AG09309 (cell line): ENCODE measurements at places on chromosomes 2 and 18.

DNA sequence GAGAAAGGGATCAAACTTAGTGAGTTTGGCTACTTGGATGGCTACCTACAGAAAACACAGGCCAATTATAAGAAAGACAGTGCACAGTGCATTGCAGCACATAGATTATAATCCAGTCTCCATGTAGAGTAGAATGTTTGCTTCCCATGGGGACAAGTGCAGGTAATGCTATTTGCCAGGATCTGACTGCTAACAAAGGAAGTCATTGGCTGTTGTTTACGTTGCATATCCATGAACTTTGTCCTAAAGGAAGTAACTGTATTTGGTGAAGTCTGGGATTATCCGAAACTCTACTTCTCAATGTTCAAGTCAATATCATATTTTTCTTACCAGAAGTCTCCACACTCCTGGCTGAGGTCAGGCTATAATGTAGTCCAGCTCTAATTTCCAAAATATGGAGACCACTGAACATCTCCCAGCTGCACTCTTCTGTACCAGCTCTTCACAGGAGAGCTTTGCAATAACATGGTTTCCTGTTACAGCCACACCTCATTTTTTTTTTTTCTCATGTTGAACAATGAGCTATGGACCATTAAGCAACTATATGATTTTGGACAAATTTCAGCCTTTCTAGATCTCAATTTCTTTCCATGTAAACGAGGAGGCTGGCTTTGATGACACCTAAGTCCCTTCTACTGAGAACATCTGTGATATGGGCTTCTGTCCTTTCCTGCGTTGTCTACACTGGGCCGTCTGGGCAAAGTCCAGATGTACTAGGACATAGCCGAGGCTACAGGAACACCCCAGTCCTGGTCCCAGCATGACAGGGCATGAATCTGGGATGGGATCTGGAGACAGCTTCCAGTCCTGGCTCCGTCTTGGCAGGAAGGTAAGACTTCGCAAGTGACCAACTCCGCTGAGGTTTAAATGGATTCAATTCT, 154.8 kb downstream of the LAMA1 start:
- no peak for DNase-seq

GRCh38 chr18:58135701-58136331, 91.8 kb downstream of the NEDD4L start:
- peak; percentile 24 for DNase-seq

DNA sequence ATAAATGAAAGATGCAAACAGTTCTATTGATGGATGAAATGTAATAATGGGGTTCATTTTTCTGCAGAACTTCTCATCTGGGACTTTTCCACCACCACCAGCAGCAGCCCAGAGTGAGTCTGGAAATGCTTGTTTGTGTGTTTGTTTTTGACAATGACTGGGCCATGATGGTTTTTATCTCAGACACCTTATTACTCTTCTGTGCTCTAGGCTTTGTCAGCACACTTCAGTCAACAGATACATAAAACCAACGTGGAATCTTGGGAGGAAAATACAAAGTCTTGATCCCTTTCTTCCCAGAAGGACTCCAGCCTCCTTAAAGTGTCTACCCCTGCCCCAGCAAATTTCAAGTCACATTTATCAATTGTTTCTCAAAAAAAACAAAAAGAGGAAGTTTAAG, 134.0 kb downstream of the MREG start:
- no peak for DNase-seq

GRCh38 chr2:23588106-23588505, 203.1 kb downstream of the KLHL29 start:
- DNase-seq, result no peak

GRCh38 chr2:169344736-169345485, 17.4 kb downstream of the LRP2 start:
- no peak for DNase-seq

DNA sequence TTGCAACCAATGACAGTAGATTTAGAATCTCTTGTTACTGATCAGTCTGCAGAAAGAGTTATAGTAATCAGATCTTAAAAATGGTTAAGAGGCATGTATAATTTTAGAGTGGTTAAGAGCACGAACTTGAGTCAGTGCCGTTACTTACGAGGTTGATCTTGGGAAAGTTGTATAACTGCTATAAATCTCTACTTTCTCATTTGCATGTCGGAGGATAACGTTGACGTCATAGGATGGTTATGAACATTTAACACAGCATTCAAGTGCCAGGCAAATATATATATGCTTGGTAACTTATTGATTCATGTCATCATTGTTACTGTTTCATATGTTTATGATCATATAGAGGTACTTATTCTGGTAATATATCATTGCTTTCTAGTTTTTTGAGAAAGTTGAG, 146.2 kb downstream of the ARHGAP28 start:
- DNase-seq, result no peak

DNA sequence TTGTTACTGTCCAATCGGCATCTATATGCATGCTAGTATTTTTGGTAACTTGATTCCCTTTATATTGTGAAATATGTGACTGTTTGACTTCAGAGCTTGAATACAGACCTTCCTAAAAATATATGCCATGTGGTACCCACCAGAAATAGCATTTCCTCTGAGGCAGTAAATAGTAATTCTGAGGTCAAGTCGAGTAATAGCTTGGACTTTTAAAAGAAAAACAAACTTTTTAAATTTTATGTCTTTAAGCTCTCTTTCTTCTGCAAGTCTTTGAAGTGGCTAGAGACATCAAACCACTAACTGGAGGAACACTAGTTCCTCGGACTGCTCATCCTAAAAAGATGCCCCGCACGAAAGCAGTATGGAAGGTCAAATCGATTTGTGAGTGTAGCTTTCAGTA, 396.8 kb upstream of the SLC14A2 start:
- DNase-seq, result no peak

DNA sequence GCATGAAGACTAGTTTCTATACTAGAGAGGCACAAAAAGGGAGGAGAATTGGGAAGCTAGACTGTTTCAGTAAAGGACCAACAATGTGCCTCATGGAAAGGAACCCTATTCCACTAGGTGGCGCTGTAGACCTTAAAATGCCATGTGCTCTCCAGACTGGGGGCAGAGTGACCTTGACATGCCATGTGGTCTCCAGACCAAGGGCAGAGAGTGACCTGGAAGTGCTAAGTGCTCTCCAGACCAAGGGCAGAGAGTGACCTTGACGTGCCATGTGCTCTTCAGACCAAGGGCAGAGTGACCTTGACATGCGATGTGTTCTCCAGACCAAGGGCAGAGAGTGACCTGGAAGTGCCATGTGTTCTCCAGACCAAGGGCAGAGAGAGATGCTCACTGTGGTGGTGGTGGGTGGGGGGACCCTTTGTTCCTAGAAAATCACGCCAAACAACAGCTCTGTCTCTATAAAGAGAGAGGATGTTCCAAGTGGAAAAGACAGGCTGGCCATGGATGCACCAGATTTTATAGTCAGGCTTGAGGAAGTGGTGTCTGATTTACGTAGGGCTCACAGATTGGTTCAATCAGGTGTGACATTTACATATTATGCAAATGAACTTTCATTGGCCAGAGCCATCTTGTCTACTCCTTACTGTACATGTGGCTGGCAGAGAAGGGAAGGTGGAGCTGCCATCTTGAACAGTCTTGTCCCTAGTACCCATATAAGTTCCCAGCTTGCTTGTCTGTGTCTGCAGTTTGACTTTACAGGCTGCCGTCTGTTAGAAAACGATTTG, 344.0 kb upstream of the DDX18 start:
- no peak for DNase-seq

- DNase-seq, result no peak
Measured at GRCh38 chr2:173734797-173735196, 230.4 kb downstream of the SP3 start.

DNA sequence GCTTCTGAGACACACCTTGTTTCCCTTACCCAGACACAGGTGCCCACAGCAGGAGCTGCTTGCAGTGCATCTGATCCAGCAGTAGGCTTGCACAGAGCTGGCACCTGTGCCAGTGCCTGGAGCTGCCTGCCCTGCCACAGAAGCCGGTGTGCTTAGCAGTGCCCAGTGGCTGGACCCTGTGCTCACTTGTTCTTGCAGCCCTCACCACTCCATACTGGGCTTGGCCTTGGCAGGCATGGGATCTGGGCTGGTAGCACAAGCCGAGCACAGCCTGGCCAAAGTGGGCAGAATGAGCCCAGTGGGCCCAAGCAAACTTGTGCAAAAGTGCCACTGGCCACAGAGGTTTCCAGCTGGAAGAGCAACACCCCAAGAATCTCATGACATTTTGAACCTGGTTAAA, 1950.4 kb downstream of the SUCLG1 start:
- DNase-seq, result no peak

DNA sequence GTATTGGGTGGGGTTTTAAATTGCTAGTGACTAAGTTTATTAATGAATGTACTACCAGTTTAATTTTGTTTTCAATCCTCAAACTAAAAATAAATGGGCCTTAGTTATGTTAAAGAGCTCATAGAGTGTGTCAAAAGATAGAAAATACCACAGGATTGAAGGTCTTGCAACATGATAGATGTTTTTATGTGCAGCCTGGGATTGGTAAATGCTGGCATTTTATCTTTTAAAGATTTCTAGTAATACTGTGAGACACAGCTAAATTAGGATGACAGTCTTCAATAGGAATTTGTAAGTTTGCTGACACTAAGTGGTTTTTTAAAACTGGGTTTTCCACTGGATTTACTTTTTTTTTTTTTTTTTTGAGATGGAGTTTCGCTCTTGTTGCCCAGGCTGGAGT, 122.3 kb downstream of the HAUS1 start:
- peak; percentile 81 for DNase-seq

- no peak for DNase-seq
Measured at GRCh38 chr2:96245609-96246390, 20.0 kb downstream of the TMEM127 start.

DNA sequence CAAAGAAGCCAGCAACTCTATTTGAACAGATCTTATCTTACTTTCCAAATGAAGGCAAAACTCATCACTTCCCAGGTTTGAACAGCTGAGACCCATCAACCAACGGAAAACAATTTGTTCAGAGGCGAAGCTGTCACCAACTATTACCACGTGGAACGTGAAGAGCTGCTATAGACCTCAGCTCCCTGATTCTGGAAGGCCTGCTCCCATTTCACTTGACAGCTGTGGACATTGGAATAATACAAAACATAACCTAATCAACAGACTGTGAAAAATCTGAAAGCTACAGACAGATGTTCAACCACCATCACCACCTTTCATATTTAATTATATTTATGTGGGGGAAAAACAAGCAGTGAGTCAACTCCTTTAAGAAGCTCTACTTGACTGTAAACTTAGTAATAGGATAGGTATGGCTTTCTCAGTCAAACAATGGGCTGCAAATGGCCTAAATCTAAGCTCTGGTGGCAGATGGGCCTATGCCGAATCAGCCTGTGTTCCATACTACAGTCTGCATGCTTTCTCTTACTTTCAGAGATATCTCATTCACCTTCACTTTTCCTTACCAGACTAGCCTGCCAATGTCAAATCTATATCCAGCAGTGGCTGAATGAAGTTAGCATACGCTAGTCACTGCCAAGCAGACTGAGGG, 896.4 kb downstream of the TDRD15 start:
- DNase-seq, result no peak

- DNase-seq, result no peak
Measured at GRCh38 chr2:98764499-98764898, 33.6 kb upstream of the MGAT4A start.

- no peak for DNase-seq
Measured at GRCh38 chr2:198659096-198659870, 798.5 kb downstream of the SATB2 start.

DNA sequence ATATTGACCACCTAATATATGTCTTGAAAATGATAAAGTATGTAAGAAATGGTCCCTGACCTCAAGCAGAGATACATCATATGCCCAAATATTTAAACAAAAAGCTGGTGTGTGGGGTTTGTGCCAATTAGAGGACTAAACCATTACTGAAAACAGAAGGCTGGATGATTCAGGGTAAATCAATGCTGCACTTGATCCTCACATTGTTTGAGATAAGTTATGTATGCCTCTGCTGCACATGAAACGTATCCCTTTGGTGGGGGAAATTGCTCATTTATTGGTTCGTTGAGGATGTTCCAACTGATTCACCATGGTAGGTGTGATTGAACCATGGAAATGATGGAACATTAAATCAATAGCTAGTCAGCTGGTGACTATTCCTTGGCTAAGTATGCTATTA, 24.7 kb upstream of the DARS1 start:
- DNase-seq, result no peak

GRCh38 chr2:3460831-3461800, 58.2 kb downstream of the ADI1 start:
- no peak for DNase-seq

- DNase-seq, result no peak
Measured at GRCh38 chr2:105803337-105803736, 58.6 kb downstream of the NCK2 start.

GRCh38 chr2:179096090-179096489, 46.2 kb upstream of the CCDC141 start:
- no peak for DNase-seq

GRCh38 chr2:143524559-143525401, 395.6 kb downstream of the ARHGAP15 start:
- peak; percentile 63 for DNase-seq

GRCh38 chr2:175817221-175817620, 184.8 kb downstream of the LNPK start:
- no peak for DNase-seq

- DNase-seq, result no peak
Measured at GRCh38 chr2:96839293-96839874, 4.4 kb downstream of the ANKRD23 start.

DNA sequence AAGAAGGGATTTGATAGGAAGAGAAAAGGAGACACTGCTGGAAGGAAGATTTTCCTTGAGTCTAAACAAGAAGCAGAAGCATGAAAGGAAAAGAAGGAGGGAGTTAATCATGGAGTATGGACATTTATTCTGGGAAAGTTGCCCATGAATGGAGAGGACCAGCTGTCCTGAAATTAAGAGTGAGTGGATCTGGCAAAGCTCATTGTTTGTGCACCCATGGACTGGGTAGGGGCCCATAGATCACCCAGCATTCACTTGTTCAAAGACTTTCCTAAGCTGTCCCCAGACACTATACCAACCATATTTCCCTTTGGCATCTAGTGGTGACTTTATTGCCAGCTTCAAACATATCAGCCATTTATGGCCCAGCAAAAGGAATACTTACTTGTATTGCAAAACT, 422.7 kb downstream of the FBXO15 start:
- DNase-seq, result no peak

- DNase-seq, result no peak
Measured at GRCh38 chr2:175984846-175985245, 17.2 kb downstream of the LNPK start.

- DNase-seq, result peak; percentile 7
Measured at GRCh38 chr2:169452080-169452479, 27.2 kb upstream of the BBS5 start.

DNA sequence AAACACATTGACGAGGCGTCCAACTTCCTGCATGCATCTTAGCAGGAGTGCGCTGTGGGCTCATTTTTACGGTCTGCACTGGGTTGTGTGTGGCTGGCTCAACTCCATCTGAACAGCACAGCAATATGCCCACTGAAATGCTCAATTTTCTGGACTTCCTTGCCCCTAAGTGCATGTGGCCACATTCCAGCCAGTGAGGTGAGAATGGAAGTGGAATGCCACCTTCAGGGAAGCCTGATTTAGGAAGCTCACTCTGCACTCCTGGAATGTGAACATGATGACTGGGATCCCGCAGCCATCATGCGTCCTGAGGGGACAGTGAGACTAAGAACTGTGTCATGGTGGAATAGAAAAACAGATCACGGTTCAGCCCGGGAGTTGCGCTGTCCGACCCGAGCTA, 76.2 kb downstream of the PSMG2 start:
- DNase-seq, result no peak
